ENCODE measurements at places on chromosomes 4 and X.

- DNase-seq: peak; percentile 94
Measured at GRCh38 chr4:52376132-52376704, 282.9 kb downstream of the USP46 start.

DNA sequence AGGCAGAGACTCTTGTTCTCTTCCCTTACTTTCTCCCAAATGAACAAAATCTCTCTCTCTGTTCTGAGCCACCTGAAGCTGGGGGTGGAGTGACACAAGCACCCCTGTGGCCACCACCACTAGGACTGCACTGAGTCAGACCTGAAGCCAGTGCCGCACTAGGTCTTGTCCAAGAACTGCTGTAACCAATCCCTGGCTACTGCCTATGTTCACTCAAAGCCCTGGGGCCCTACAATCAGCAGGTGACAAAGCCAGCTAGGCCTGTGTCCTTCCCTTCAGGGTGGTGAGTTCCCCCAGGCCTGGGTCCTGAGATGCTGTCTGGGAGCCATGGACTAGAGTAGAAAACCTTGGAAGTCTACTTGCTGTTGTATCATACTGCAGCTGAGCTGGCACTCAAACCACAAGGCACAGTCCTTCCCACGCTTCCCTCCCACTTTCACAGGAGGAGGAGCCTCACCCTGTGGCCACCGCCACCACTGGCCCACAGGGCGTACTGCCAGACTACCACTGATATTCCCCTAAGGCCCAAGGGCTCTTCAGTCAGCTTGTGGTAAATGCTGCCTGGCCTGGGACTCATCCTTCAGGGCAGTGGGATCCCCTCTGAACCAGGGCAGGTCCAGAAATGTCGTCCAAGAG, 119.1 kb downstream of the RTL9 start:
- DNase-seq: no peak

GRCh38 chrX:44305921-44306320, 37.6 kb downstream of the EFHC2 start:
- no peak for DNase-seq

DNA sequence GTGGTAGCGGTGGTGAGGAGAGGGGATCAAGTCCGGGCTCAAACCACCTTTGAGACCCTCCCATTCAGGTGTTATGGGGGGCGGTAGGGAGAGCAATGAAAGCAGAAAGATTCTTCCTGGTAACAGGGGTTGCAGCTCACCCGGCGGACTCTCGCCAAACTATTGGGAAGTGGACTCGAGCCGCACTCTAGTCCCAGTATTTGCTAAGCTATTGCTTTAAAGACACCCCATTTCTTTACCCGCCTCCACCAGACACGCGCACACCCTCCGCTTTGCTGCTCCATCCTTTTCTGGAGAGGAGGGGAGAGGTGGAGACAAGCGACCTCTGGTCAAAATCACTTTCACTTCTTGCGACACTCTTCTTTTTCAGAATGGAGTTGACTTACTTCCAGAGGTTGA, 625 bp upstream of the GABRA4 start:
- DNase-seq: no peak

- no peak for DNase-seq
Measured at GRCh38 chrX:73851014-73852009, 288.3 kb downstream of the CHIC1 start.

GRCh38 chrX:118530219-118530911, 34.8 kb downstream of the DOCK11 start:
- no peak for DNase-seq

GRCh38 chr4:40632080-40632479, 2.4 kb upstream of the RBM47 start:
- DNase-seq: no peak

DNA sequence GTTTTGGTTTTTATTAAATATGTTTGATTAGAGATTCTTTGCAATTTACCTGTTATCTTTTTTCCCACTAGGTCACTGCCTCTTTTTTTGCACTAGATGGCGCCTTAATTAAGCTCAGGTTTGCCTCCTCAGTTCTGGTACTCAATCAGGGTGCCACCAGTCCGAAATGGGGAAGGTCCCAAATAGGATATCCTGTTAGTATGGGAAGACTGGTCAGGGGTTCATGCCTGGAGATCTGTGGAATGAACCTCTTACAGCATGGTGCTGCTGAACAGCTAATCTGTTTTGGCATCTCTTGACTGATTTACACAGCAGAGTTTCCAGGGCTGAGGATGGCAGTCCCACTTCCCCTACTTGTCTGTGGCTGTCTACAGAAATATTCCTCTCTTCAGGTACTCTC, 24.2 kb upstream of the VSIG1 start:
- no peak for DNase-seq

DNA sequence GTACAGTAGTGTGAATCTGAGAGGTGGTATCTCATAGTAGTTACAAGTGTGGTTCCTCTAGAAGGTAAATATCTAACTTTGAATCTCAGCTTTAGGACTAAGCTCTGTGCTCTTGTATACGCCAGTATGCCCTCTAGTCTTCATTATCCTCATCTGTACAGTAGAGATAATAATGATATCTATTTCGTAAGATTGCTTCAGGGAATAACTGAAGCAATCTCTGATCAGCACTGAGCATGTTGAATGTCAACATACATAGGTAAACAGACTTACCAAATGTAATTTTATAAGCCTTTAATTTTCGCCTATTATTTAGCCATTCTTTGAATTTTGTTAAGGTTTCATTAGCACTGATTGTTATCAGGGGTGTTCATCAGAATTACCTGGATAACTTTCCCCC, 175.2 kb upstream of the ANKRD50 start:
- DNase-seq: no peak

DNA sequence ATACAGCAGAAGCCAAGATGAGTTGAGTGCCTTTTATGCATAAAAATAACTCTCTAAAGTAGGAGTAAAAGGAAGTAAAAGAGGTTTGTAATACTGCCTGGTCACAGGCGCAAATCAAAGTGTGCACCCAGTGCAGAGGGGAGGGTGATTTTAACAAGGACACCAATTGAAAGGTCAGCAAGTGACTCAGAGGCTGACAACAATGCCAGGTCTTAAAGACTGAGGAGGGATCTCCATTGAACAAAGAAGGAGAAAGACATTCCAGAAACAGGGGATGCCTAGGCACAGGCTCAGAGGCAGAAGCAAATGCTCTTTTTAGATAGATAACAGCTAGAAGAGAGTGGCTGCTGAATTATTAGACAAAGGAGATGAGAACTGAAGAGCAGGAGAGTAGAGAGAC, 297.4 kb upstream of the VCX start:
- DNase-seq: no peak

GRCh38 chrX:142686206-142686605, 339.5 kb upstream of the SPANXN4 start:
- no peak for DNase-seq

DNA sequence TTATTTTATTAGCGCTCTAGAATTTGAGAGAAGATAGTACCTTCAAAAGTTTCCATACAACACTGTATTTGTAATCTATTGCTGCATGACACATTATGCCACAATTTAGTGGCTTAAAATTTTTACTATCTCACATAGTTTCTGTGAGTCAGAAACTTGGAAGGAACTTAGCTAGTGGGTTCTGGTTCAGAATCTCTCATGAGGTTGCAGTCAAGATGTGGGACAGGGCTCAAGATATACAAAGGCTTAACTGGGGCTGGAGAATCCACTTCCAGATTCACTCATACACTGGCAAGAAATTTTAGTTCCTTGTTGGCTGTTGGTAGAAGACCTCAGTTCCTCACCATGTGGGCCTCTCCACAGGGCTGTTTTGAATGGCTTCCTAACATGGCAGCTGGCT, 11.5 kb upstream of the C4orf54 start:
- DNase-seq: no peak

DNA sequence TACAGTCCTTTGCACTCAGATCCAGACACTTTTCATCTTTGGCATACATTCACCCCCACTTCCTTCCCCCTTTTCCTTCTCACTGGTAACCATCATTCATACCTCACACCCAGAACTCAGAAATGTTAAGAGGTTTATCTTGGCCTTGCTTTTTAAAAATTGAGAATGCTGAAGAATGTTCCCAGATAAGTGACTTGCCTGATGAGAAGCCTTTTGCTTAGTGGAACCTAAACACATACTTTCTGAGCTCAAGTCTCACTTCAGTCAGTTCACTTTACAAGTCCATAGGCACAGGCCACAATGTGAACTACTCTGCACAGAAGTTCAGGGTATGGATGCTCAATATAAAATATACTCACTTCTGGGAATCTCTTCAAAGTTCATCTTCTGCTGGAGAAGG, 129.4 kb downstream of the GRIA3 start:
- no peak for DNase-seq

DNA sequence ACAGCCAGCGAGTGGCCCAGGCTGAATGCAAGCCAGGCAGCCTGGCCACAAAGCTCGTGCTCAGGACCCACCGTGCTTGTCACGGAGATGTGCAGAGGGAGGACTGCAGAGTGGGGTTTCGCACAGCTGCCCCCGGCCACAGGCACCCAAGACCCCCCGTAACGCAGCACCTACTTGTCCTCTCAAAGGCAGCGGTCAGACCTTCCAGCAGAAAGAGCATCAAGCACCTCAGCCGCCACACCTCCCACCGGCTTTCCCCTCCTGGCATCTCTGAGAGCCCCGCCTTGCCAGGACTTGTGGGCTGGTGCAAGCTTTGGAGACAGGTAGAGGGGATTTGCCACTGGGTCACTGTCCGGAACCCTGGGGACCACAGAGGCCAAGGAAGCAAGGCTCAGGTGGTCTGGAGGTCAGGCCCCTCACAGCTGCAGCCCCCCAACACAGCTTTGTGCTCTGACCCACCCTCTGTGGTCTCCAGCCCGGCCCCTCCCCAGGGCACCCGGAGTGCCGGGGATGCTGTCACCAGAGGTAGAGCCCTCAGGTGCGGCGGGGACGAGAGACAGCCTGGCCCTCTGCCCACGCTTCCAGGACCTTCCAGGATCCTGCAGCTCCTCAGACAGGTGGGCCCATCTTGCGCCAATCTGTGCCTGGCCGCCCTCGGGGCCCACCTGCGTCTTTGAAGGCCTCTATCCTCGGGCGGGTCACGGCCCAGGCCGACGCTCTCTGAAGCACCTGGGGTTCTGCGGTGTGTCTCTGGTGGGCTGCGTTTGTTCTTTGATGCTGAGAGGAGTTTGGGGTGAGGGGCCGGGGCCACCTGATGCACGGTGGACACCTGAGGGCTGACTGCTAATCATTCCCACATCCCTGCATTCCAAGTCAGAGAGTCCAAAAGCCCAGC, 34.4 kb upstream of the HMX1 start:
- no peak for DNase-seq

- peak; percentile 57 for DNase-seq
Measured at GRCh38 chrX:14026121-14026520, 3.6 kb downstream of the GEMIN8 start.

- DNase-seq: no peak
Measured at GRCh38 chrX:85808217-85808616, 239.1 kb downstream of the CHM start.

All from spinal cord (tissue), 10 donors.